ENCODE measurements at places on chromosomes 3 and 15. TPM values are rescaled to one million over a fixed set of nuclear protein-coding genes. Genes with fewer than 3 reads are reported as not detected.

Gene CLDN11
- total RNA-seq = 5.8 TPM

Gene BNC1
- total RNA-seq = not detected

Gene CFAP161
- not detected for total RNA-seq

Gene ACOX2
- total RNA-seq = 162 TPM

Gene IL17RD
- 0.95 TPM for total RNA-seq

Gene VIPR1
- 232 TPM for total RNA-seq

Gene CEP152
- 43.7 TPM for total RNA-seq

Gene MUSTN1
- 16.2 TPM for total RNA-seq

Gene RPL35A
- 519 TPM for total RNA-seq

Gene AP3B2
- not detected for total RNA-seq

Gene CTDSPL
- total RNA-seq = 42.3 TPM

Gene GOLGA6L7
- total RNA-seq = not detected

Gene ISLR
- 22.8 TPM for total RNA-seq

Gene GJD2
- not detected for total RNA-seq

Gene GP5
- total RNA-seq = not detected

Gene CCDC54
- not detected for total RNA-seq

Gene HIGD2B
- total RNA-seq = not detected

Gene PPM1L
- total RNA-seq = 13.0 TPM

Gene MST1R
- 233 TPM for total RNA-seq

Gene FEZF2
- total RNA-seq = not detected

Gene KCNAB1
- total RNA-seq = 1.1 TPM

Gene ISG20
- 50.3 TPM for total RNA-seq

Gene TMCO5A
- not detected for total RNA-seq

Measured in Peyer's patch (tissue), 4 donors.